Occipital lobe (tissue), 3 donors: ENCODE measurements at places on chromosomes 7 and 10. TPM values are rescaled to one million over a fixed set of nuclear protein-coding genes. Genes with fewer than 3 reads are reported as not detected.

The EGR2 gene
- total RNA-seq: 1.6 TPM

The ORC5 gene
- total RNA-seq: 51.5 TPM

The ITGA8 gene
- 2.8 TPM for total RNA-seq

The IGFBP1 gene
- 0.31 TPM for total RNA-seq

The HKDC1 gene
- 2.3 TPM for total RNA-seq

The NPTX2 gene
- total RNA-seq: 5.8 TPM

The MMD2 gene
- 0.94 TPM for total RNA-seq

The INMT gene
- 0.16 TPM for total RNA-seq
